Iris pigment epithelial cell (primary cell): ENCODE measurements at places on chromosomes 1 and 21.

- DNase-seq, result no peak
Measured at GRCh38 chr1:111965781-111966443, 23.6 kb downstream of the KCND3 start.

GRCh38 chr1:225866981-225867380 is 15.2 kb downstream of the TMEM63A start:
- no peak for DNase-seq

DNA sequence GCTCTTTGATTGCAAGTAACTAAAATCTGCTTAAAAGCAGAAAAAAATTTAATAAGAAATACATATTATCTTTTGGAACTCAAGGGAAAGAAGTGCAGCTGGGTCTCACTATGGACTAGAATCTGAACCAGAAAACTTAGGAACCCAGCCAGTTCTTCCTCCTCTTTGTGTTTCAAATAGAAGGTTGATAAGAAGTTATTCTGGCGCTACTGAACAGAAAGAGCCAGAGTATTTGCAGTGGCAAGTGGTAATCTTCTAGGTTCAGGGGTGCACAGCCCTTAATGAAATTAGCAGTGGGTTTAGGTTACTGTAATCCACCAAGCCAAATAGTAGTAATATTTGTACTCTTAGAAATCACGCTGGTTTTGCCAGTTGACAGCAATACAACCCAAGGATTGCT is 28.5 kb downstream of the BTBD8 start:
- no peak for DNase-seq

DNA sequence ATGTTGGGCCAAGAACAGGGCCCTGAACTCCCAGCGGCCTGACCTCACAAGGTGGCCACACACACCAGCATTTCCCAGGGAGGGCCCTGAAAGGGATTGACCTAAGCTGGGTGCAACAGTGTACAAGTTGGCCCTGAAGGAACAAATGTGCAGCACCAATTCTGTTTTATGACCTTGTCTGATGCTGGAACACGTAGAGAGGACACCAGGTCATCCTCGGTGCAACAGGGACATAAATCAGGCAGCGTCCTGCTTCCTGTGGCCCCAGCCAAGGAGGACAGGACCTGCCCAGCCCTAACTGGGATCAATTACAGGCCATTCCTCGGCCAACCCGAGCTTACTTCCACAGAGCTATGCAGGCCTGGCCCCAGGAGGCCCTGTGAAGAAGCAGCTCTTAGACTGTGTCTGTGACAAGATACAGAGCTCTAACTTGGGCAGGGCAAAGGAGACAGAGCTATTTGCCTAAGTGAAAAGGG is 12.8 kb upstream of the PHC2 start:
- no peak for DNase-seq

GRCh38 chr1:237239248-237239647 is 197.3 kb downstream of the RYR2 start:
- DNase-seq, result no peak
